ENCODE measurements at places on chromosomes 5 and 9. TPM values are rescaled to one million over a fixed set of nuclear protein-coding genes. Genes with fewer than 3 reads are reported as not detected.

ENTPD8 gene
- total RNA-seq: not detected

SPINK13 gene
- not detected for total RNA-seq

KIAA1958 gene
- total RNA-seq: 2.9 TPM

SCGB3A2 gene
- not detected for total RNA-seq

- no peak for DNase-seq
These were observed 543 bp upstream of the DNM1 start for GRCh38 chr9:128202648-128203023.

GRCh38 chr9:118985851-118986250 is 383.4 kb downstream of the BRINP1 start:
- no peak for DNase-seq

DNA sequence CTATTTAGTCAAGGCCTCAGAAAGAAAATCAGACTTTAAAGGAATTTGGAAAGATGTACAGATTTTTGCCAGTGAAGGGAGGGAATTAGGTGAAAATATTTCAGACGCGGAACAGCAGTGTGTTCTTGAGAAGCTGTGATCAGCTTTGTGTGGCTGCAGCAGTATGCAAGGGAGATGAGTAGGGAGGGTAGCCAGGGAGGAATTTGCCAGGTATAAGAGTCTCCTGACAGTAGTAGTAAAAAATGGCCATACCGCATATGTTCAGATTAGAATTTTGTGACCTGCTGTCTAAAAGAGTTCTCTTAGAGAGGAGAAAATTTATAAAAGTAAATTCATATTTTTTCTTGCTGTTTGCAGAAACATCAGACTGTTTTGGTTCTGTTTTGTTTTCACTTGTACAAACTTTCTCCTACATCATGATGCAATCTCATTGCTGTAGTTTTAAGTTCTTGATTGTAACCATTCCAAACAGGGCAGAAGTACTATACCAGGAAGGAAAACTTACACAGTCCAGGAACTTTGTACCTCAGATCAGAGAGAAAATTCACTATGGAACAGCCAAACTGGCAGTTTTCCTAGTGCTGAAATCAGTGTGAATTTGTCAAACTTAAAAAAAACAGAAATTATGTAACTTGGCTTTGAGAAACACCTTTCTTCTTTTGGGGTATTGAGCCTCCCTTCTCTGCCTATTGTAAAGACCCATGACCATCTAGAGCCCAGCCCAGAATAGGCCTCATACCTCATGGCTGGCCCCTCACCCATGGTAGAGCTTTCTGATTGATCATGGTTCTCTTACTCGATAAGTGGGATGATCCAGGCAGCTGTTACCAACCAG is 78.4 kb upstream of the NR3C1 start:
- no peak for DNase-seq

DNA sequence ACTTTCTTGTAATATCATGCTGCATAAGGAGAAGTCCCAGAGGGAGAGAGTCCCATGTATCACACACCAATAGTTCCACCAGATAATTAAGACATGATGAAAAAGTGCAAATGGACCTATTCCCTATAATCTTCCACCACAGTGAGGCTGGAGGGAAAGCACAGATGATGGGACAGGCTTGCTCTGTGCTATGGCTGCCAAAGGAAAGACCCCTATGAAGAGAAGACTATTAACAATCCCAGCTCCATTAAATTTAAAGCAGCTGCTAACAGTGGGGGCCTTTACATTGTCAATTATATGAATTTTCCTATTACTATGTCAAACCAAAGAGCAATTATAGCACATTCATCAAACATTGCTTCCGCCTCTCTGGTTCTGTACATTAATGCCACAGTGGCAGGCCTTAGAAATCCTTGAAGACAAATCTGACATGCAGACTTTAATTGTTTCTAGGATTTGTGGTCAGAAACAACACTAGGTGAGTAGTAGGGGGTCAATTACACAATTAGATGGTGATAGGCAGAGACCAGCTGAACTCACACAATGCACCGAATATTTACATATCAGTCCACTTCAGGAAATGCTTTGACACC is 551.3 kb downstream of the TLE1 start:
- DNase-seq: no peak

GRCh38 chr5:96180684-96181435 is 219.2 kb upstream of the ELL2 start:
- DNase-seq: no peak

DNA sequence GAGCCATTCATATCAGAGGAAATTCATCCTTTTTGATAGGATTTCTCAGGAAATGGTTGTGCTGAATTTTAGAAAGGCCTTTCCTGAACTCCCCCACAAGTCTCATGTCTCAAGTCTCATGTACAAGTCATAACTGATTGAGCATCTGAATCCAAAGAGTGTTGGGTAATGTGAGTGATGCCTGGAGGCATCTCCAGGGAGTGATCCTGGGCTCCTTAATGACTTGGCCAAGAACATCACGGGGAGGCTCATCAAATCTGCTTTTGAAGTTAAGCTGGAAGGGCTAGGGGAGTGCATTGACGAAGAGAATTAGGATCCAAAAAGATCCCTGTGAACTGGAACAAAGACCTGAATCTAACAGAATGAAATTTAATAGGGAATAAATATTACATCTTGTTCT is 79.2 kb downstream of the MAST4 start:
- DNase-seq: no peak

DNA sequence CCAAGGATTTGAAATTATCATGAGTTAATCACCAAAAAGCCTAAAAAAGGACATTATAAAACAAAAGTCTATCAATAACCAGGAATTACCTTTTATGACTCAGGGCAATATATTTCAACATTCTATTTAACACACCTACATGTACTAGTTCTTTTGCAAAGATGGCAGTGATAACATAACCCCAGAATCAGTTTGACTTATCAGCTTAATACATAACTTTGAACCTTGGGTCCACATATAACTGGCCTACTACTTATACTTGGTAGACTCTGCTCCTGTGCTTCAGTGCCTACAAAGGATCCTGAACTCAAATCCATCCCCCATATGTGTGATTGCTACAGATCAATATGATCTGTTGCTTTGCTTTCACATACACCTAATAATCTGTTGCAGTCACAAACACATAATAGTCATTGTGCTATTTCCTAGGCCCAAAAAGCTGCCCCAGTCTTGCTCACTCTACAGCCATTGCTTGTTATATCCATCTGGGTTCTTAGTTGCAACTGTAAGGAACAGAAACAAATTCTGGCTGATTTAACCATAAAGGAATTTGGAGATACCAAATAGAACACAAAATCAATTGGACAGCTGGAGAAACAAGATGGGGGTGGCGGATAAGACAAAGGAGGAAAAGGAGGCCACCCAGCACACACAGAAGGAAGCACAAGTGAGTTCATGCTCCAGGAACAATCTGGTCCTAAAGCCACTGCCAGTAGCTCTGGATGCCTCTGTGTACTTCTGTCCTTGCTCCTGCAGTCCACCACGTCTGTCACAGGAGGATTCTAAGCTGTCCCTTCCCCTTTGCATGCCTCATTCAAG is 25.5 kb downstream of the DEPDC1B start:
- no peak for DNase-seq

All from M059J (cell line).